ENCODE measurements at places on chromosomes 11 and 22. TPM values are rescaled to one million over a fixed set of nuclear protein-coding genes. Genes with fewer than 3 reads are reported as not detected.

- DNase-seq = no peak
These were observed 121.7 kb upstream of the ZBED5 start for GRCh38 chr11:10979529-10979928.

DNA sequence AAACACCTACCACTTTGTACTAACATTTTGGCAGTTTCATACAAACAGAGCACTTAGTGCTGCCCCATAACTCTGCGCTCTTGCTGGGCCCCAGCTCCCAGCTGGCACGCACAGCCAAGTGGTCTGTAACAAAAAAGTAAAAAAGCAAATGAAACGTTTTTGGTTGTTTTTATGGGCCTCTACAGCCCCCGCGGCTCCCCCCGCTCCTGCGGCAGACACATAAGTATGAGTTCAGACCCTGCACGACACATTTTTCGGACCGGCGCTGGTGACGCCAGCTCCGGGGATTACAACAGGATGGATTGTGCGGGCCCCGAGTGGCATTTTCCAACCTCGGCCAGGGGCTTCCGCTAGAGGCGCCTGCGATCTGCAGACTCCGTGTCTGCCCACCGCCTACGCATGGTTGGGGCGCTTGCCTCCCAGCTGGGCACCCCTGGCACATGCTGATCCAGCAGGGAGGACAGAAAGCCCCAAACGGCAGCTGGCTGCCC, 418.2 kb downstream of the SOX6 start:
- no peak for DNase-seq

DNA sequence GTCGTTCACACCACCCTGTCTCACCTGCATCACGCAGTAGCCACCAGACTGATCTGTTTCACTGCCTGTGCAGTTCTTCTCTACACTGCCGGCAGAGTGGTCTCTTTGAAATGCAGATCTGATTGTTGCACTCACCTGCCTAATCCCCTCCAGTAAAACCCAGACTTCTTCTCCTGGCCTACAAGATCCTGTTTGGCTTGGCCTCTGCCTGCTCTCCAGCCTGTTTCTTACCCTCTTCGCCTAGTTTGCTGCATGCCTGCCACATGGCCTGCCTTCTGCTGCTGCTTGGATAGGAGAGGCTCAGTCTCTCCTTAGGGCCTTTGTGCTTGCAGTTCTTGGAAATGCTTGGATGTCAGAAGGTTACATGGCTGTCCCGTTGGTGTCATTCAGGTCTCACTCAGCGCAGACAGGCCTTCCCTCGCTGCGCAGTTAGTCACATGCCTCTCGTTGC, 42.0 kb downstream of the PACS1 start:
- DNase-seq = no peak

- DNase-seq = no peak
These were observed 53.0 kb downstream of the GRAMD1B start for GRCh38 chr11:123483058-123483457.

DNA sequence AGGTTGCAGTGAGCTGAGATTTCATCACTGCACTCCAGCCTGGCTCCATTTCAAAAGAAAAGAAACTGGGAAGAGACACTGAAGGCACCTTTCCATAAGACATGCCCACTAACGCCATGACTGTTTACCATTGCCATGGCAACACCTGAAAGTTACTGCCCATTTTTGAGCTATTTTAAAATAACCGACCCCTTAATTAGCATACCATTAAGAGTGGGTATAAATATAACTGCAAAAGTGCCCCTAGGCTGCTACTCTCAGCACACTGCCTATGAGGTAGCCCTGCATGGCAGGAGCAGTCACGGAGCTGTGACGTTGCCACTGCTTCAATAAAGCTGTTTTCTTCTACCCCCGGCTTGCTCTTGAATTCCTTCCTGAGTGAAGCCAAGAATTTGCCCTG, 9.9 kb upstream of the RNASEH2C start:
- DNase-seq = no peak

DNA sequence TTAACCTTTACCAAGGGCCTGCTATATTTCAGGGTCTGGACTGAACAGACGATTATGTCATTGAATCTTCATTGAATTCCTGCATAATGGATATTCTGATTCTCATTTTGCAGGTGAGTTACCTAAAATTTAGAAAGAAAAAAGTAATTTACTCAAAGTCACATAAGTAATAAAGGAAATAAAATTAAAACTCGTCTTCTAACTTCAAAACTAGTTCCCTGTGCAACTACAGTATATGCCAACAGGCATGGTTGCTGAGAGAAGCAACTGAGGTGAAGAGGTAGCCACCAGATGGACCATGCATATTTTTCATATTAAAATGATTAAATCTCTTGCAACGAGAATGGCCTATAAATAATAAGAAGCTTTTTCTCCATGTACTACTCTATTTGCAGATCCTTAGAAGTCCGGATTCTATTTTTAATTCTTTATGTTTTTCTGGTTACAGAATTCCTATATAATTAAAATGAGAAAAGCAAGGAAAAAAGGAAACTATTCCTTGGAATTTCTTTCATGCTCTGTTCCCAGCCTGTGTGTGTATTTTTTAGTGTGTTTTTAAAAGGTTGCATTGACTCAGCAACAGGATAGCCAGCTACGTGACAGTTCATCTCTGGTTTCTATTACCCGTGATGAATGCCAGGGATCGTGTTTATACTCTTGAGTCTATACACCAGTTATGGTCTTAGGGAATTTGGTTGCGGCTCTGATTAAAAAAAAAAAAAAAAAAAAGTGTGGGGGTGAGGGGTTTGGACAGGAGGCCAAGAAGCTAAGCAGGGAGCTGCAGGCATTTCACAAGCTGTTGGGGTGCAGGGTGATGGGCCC, 186.8 kb downstream of the ETS1 start:
- no peak for DNase-seq

GRCh38 chr11:11427542-11427941, 74.5 kb upstream of the CSNK2A3 start:
- DNase-seq = no peak

SHANK3 gene
- total RNA-seq = 4.8 TPM

DNA sequence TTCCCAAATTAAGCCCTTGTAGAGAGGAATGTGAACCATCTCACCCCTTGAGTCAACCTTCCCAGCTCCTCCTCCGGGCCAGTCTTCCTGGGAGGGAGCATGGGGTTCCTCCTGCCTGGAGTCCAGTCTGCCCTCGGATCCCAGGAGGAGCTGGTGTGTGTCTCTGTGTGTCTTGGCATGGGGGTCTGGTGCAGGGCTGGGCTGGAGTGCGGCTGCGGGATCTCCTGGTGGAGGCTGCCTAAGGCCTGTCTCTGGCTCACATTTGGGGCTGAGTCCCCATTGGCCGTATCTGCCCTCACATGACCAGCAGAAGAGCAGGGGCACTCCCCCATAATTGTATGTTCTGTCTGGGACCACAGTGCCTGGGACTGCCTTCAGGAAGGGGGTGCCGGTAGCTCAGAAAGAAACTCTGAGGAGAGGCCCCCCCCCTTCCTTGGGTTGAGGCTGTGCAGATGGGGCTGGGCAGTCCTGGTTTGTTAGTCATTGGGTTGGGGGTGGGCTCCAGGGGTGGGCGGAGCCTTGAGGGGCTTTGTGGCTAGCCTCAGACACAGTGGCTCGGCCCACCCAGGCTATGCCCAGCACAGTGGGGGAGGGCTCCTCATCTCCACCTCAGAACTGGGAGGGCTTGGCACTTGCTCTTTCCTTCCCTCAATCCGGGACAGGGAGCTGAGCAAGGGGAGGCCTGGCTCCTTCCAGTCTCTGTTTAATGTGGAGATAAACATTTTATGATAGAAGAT, 2.9 kb downstream of the C1QTNF5 start:
- no peak for DNase-seq

GRCh38 chr22:22771696-22772377, 115.8 kb upstream of the IGLL5 start:
- DNase-seq = no peak

DNA sequence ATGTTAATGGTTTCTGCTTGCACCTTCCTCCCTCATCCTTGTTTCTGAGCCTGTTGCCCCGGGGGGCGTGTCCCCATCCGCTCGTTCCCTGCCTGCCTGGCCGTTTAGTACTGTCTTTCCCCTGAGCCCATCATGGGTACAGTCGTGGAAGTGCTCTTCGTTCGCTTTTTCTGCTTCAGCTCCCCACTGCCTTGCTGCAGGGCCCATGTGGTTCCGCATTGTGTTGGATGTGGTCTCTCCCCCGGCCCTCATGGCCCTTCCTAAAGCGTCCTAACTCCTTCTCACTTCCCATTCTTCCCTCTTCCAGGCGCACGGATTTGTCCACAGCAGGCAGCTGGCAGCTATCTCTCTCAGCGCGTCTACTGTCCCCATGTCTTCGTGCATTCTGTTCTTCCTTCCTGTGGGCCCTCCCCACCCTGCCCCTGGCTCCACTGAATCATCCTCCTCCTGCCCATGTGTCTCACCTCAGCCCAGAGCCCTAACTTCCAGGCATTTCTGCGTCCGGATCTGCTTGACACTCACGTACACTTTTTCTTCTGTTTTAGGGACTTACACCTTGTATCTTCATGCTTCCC, 98.1 kb downstream of the ZBTB16 start:
- no peak for DNase-seq

DNA sequence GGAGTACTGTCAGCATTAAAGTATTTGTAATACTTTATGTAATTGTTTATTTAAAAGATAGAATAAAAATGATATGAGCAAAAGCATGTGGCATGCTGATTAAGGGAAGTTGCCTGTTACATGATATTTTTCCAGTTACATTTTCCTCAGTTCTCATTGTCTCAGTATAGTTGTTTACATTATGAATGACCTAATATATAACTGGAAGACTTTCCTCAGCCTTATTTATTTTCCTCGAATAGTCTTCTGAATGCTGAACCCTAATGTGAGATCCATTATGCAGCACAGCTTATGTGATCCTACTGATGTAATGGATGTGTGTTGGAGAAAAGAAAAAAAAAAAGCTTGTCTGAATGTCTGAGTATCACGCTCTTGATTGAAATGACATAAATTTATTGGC, 95.5 kb downstream of the LUZP2 start:
- DNase-seq = no peak

INS gene
- not detected for total RNA-seq

DNA sequence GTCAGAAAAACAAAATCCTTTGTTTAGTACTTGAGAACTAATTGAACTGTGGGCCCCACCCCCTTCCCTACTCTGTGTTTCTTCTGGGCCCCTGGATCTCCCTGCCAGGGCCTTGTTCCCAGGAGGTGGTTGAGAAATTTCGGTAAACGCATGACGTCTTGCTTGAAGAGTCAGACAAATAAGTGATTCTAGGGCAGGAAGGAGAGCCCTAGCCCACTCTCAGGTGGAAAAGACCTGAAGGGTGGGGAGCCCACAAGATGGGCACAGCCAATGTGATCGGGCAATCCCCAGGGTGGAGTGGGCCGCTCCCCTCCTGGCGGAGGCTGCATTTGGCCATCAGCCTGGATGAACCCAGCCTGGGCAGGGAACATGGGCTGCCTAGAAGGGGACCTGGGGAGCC, 16.8 kb upstream of the P2RY2 start:
- DNase-seq = peak; percentile 17

GRCh38 chr11:66595245-66595904, 2.4 kb downstream of the CCS start:
- DNase-seq = no peak

DNA sequence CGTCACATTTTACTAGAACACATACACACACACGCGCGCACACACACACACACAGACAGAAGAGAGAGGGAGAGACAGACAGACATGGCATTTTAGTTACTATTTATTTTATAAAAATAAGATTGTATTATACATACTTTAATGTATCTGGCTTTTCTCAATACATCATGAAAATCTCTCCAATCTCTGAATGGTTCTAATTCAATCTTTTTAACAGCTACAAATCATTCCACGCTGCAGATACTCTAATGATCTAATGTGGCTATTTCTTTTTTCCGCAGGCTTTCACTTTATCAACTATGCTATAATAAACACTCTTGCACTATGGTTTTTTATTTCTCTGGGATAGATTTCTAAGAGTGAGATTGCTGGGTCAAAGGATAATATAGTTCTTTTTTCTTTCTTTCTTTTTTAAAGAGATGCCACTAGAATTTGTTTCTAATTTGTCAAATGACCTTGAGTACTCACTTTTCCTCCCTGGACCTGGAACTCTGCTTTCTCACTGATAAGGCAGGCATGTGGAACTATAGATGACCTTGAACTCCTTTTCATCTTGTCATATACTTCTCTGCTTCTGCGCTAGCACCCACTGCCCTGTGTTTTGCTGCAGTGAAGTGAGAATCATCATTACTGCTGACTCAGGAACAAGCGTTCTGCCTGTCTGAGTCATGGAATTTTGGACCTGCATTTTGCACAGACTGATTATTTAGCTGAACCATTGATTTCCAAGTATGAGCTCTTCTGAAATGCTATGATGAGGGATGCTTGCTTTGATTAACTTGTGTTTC, 4.9 kb upstream of the SLC6A5 start:
- DNase-seq = no peak

DNA sequence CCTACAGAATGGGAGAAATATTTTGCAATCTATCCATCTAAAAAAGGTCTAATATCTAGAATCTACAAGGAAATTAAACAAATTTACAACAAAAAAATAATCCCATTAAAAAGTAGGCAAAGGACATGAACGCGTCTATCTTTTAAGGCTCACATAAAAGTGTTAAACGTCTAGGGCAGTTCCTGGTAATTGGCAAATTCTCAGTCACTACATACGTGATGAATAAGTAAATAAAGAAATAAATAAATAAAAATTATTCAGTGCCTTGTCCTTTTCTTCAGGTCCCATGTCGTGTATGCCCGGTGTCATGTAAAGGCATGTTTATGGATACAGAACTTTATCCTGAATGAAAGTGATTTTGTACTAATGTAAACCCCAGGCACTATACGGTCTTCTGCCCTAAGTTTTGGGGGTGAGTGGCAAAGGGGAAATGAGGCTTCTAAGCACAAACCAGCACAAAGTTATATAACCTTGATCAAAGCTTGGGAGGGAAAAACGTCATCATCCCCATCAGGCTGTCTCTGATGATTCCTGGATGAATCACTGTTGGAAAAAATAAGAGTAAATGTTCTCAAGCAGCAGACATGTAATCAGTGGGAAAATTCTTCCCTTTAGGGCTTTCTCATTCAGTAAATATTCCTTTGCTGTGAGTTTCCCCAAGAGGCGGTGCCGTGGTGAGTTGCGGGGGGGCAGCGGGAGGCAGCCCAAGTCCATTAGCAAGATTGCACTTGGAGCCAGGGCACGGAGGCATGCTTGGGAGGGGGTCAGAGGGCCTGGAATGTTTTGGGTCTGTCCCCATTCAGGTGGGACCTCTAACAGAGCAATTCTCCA, 30.4 kb upstream of the MICAL2 start:
- DNase-seq = no peak

C11orf91 gene
- total RNA-seq = not detected

IFITM2 gene
- total RNA-seq = 133 TPM

BBOX1 gene
- not detected for total RNA-seq

DNA sequence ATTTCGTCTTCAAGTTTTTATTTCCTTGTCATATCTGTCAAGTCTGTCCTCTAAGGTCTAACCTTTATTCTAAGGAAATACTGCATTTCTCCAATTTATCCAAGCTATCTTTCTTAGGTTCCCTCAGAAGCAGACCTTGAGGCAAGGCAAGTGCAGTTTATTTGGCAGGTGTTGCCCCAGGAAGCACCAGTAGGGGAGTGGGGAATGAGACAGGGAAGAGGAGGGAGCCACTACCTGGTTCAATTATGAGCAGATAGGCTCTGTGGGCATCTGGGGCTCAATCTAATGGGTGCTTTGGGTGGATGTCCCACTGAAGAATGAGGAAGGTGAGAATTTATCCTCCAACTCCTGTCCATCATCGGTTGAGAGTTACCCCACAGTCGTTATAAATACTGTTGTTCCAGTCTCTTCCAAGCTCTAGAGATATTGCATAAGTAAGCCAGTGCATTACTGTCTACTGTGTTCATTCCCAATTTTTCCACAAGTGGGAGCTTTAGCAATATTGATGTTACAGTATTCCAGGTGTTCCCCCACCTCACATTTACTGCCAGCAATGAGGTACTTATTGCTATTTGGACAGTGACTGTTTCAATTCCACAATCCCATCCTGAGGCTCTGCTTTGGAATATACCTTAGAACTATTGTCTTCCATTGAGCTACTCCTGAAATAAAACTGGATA, 154.9 kb upstream of the CEP126 start:
- DNase-seq = no peak

All from left colon (tissue), 2 donors.